ENCODE measurements at places on chromosomes 7 and 10.
A peak's percentile ranks its signal among the peaks of the same experiment; 100 is the strongest.

- no peak for DNase-seq
These were observed 503.6 kb upstream of the MGMT start for GRCh38 chr10:128963211-128964099.

GRCh38 chr10:20623546-20623945 lies 273.6 kb downstream of the NEBL start:
- no peak for DNase-seq

DNA sequence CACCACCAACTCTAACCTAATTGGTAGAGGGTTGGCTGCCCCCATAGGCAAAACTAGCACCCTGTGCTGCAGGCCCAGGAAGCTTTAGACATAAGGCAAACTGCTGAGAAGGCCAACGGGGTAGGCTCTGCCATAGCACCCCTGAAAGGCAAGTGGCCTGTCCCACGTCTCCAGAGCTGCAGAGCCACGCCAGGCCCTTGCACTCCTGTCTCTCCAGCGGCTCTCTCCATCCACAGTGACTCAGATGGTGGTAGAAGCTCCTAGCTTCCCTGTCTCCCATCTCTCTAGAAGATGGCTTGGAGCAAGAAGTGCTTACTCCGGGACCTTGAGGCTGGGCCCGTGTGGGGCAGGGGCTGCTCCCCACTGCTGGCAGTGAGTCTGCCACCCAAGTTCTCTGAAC lies 310.6 kb upstream of the ZMIZ1 start:
- no peak for DNase-seq

- no peak for DNase-seq
These were observed 224.2 kb upstream of the FOXP2 start for GRCh38 chr7:114190387-114190786.

- no peak for DNase-seq
These were observed 849.7 kb downstream of the KCNMA1 start for GRCh38 chr10:76787746-76788451.

DNA sequence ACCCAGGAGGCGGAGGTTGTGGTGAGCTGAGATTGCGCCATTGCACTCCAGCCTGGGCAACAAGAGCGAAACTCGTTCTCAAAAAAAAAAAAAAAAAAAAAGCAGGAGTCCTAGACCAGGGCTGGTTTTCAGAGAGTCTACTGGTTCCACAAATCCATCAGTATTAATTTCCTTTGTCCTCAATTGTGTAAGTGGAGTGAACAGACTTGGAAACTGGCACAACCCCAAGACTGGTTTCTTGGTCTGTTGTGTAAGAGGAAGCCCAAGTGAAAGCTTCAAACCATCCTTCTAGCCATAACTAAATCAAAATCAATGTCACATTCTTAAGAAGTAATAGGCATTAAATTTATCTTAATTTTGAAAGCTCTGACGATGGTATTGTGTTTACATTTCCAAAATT lies 213.6 kb downstream of the DGKI start:
- DNase-seq: no peak

GRCh38 chr10:85045046-85045445 lies 716.7 kb downstream of the CCSER2 start:
- DNase-seq: no peak

DNA sequence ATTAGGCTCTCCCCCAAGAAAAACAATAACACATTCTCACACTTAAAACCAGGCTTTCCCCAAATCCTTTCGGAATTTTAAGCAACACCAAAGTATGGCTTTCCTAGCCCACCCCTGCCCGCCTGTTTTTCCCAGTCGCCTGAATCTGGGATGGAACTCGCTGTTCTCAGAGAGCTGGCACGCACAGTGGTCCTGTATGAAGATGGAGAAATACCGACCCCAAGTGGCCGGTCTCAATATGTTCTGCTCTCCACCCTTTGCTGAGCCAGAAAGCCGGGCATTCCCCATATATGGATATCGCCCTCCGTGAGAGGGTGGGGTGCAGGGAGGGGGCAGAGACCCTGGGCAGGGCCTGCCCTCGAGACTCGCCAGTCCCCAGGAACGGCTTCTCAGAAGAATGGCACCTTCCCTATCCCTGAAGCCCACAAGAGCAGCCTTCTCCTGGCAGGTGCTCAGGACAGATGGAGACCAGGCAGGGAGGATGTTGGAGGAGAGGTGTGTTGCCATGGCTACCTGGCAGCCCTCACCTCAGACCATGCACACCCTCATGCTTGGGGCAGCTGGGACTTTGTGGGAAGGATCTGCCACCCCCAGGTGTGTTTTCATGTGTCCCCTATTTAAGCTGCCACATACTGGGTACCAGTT lies 3.4 kb downstream of the TACR2 start:
- peak; percentile 83 for DNase-seq

DNA sequence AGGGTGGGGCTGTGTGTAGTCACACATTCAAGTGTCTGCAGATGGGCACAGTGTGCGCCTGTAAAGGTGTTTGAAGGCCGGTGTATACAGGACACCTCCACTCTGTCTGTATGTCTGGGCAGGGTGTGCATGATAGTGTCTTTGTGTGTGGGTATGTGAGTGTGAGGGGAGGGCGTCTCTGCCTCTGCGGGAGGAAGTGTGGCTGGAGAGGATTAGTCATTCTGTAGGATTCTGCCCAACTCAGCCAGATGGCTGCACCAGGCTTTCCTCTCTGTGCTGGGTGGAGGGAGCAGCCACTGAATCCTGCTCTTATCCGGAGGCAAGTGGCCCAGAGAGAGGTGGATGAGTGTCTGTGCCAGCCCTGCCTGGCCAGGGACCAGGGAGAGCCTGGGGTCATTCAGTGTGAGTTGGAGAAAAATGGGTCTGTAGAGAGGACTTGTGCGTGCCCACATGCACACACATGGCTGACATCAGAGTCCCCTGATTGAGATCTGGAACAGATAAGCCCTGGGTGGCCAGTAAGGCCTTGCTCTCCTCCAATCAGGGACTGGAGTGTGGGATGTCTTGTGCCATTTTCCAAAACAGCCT lies 1.7 kb downstream of the SFXN3 start:
- DNase-seq: peak; percentile 83

- no peak for DNase-seq
These were observed 305.5 kb downstream of the ACTR3B start for GRCh38 chr7:153065051-153065450.

- no peak for DNase-seq
These were observed 467 bp downstream of the EXOSC1 start for GRCh38 chr10:97445357-97445721.

DNA sequence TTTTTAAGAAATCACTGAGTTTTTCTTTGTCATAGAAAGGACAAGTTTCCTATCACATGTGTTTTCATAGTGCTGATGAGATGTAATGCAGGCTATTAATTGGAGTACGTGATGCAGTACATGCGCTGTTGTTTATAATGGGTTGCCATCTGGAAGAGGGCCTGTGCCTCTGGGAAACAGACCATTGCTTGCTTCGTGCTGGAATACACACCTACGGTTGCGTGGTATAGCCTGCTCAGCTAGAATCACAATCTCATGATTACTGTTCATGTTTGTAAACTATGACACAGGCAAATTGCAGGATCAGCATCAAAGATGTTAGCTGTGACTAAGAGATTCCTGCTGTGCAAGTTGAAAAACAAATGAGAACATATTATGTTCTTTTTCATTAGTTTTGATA lies 107.2 kb upstream of the STEAP1B start:
- DNase-seq: no peak

GRCh38 chr10:95610727-95611126 lies 45.8 kb downstream of the ALDH18A1 start:
- DNase-seq: no peak

- peak; percentile 18 for DNase-seq
These were observed 991 bp downstream of the ZNF239 start for GRCh38 chr10:43573250-43574000.

DNA sequence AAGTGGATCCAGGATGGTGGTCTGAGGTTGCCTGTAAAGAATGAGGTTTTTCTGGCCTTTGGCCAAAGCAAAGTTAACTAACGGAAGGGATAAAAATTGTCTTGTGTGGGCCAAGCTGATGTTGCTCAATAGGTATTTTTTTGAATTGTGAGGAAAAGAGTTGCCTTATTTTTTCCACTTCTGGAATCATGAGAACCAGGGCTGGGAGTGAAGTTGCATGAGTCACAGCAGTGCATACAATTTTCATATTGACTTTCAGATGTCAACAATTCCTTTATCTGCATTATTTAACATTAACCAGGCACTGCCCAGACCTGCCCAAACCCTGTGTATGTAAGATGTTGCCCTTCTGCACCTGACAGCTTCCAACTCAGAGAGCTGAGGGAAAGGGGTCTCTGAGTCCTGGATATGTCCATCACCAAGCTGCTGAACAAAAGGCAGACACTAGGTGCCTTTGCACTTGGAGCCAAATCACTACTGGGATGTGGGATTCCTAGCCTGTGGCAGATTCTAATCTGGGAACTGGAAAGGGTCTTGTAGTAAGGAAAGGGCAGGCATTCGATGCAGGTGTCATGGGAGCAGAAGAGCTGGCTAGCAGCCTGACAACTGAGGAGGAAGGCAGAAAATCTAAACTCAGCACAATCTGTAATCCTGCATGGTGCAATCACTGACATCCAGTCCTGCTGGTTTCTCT lies 52.3 kb upstream of the SLC35B4 start:
- DNase-seq: peak; percentile 52

GRCh38 chr7:135445690-135446089 lies 64.2 kb downstream of the CNOT4 start:
- DNase-seq: no peak

DNA sequence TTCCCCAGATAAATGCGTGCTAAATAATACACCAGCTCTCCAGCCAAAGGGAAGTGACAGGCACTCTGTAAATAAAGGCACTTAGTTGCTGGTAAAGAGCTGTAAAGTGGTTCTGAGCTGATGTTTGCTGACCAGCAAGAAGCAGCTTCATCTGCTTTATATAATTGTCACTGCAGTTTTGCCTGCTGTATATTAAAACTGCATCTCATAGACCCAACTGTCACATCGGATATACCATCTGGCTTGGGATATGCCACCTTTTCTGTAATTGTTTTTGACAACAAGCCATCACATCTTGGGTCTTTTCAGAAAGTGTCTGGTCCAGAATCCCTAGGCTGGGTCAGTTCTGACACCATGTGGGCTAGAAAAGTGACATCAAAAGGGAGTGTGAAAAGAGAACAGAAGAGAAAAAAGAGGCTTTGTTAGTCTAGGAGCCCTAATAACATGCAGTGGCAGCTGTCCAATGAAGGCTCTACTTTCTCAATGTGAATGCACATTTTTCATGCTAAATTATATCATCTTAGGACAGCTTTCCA lies 697.6 kb downstream of the KCNMA1 start:
- no peak for DNase-seq

- no peak for DNase-seq
These were observed 1.9 kb downstream of the TSPAN33 start for GRCh38 chr7:129146237-129146979.

DNA sequence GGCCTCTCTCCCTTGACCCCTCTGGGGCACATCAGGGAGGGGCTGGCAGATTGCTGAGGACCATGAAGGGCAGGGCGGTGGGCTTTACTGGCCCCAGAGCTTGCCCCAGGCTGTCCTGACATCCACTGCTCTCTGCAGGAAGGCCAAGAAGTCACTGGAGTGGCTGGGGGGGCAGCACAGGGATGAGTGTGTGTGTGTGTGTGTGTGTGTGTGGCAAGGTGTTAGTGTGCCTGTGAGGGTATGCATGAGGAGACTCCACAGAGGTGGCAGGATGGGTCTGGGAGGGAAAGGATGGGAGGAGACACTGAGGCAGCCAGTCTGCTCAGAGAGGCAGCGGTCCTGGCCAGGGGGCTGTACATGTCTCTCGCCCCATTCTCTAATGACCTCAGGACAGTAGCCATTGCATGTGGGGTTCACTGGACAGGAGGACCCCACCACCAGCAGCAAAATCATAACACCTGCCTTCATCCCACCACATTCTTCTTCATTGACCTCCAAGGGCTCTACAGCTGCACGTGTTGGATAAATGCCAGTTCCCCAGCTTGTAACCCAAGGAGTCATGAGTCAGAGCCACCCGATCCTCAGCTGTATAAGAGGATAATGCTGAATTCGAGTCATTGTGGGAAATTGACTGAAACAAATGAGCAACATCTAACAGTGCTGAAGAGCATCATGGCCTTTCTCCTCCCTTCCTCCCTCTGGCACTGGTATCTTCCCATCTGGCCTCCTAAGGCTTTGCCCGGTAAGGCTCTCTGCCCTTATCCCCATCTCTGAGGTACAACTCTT lies 720.5 kb downstream of the GRID1 start:
- peak; percentile 67 for DNase-seq

- DNase-seq: peak; percentile 86
These were observed 1.9 kb downstream of the TTYH3 start for GRCh38 chr7:2633538-2634266.

DNA sequence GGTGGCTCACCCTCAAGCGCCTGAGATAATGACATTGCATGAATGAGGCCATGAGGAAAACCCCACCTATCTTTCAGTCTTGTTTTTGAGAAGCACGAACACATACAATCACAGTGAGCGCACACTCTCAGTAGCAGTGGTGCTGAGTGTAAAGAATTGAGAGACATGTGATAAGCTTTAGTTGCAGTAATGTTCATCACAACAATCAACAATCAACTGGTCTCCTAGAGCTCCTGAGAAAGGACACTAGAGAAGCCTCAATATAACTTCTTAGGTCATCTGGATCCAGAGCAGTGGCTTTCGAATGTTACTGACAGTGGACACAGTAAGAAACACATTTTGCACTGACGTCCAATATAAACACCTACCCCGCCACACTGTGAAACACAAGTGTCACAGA lies 12.8 kb downstream of the ERLIN1 start:
- no peak for DNase-seq

GRCh38 chr7:94368371-94368791 lies 26.3 kb upstream of the COL1A2 start:
- no peak for DNase-seq

DNA sequence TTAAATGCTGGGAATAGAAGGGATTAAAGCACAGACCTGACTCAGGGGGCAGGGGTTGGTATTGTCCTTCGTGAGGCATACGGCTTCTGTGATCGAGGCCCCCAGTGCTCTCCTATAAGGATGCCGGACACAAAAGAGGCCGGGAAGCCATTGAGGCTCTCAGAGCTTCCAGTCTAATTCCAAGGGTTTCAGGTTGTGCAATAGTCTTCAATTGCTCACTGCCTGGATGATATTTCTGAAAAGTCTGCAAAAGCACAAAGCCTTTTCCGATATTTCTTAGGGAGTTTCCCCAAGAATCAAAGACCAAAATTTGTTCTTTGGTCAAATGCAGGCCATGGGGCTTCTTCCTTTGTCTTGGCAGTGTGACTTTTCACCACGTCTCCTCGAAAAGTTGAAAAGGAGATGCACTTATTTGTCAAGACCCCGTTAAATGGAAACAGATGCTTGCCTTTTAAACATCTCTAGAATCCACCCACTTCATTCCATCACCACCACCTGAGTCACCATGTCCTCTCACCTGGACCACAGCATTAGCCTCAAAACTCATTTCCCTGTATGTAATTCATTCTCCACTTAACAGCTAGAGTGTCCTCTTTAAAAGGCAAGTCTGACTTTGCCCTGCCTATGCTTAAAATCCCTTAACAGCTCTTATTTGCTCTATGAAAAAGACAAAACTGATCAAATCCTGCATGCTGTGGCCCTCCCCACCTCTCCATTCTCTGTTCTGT lies 134.8 kb upstream of the NAMPT start:
- DNase-seq: no peak

GRCh38 chr10:63143987-63144386 lies 10.9 kb downstream of the NRBF2 start:
- DNase-seq: no peak

All from urothelium cell line (cell line).